ENCODE measurements at places on chromosomes 4 and X.

- no peak for DNase-seq
These were observed 825.7 kb downstream of the TECRL start for GRCh38 chr4:63583561-63583960.

DNA sequence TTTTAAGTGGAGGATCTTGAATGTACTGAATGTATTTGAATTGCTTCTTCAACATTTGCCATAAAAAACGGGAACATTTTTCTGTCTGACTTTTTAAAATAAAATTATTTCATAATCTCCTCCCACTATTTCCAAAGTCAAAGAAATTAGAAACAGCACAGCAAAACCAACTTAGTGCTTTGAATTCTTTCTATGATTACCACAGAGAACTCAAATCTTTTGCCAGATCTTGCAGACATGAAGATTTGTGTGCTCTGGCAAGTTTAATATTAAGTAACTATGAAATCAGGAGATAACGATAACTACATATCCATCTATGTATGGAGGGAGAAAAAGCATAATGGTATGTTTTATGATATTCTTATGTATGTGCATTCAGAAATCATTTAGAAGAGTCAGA, 982.2 kb downstream of the PCDH7 start:
- DNase-seq = no peak

- no peak for DNase-seq
These were observed 20.0 kb downstream of the PHOX2B start for GRCh38 chr4:41728573-41728913.

DNA sequence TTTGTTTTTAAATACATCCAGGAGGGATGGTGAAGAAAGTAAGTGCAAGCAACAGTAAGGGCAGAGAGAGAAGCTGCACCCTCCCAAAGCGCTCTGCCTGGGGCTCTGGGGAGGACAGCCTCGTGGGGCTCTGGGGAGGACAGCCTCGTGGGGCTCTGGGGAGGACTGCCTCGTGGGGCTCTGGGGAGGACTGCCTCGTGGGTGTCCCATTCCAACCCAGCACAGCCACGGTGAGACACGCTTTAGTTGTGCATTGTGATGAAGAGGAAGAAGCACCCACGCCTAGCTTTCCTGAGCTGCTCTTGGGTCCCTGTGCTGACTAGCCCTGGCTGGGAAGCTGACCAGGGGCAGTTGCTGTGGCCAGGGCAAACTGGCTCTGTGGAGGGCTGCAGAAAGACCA, 43.1 kb upstream of the SLC25A4 start:
- no peak for DNase-seq

DNA sequence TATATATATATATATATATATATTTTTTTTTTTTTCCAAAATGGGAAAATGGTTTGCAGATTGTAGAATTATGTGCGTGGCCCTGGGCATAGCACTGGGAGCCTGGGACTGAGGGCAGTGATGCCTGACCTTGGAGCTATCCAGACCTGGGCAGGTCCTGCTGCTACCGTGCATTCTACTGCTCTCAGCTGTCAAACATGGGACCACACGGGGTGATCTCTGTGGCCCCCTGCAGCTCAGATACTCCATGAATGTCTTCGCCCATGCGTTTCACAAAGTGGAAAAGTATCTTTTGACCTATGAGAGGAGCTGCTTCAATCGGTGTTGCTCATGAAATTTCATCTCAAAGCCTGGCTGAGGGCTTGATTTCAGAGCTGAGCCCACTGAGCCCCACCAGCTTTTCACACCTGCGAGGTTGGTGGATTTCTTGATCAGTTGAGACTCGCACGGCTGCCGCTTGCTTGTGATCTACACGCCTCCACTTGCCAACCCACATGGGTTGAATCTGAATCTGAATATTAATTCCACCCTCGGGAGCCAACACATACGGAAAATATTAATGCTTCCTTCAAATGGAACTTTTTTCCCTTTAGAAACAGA, 35.7 kb downstream of the ING2 start:
- DNase-seq = no peak

DNA sequence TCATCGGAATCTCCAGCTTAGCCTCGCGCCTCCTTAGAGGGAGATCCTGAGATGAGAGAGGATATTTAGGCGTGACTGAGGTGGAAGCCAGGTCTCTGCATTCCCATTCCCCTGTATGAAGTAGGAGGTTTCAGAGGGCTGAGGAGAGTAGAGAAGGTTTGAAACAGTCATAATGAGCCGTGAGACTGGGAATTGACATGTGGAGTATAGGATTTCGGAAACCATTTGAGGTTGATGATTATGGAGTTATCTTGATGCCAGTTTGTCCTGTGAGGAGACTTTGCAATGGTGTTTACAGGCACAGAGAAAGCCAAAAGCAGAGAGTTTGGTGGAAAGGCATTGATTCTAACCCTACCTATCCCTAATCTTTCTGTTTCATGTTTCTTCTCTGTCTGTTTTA, 2.0 kb downstream of the CHST7 start:
- DNase-seq = peak; percentile 13

DNA sequence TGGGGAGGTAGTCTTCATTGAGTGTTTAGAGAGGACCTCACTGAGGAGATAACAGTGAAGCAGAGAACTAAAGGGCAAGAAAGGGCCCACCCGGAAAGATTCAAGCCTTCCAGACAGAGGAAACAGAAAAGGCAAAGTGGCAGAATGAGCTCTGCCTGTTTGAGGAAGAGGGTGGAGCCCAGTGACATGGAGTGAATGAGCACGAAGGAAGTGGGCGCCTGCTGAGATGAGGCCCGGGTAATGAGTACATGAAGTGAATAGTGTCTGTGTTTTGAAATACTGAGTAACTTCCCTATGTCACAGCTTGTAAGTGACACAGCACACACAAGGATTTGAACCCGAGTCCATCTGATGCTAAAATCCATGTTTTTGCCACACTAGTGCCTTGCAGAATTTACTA, 32.5 kb upstream of the TLR2 start:
- DNase-seq = no peak

GRCh38 chr4:54289316-54289715, 60.2 kb downstream of the PDGFRA start:
- no peak for DNase-seq

Data from retina (tissue), 1 donor.